DMS79 treated with DMSO at 0.1 percent for 48 hours (cell line): ENCODE measurements at places on chromosomes 16 and 17.

- no peak for DNase-seq
Measured at GRCh38 chr16:55678161-55678821, 22.5 kb downstream of the SLC6A2 start.

GRCh38 chr17:61412860-61413660 lies 13.4 kb downstream of the TBX2 start:
- peak; percentile 10 for DNase-seq

GRCh38 chr17:5584383-5585286 lies at the start of gene NLRP1:
Gene NLRP1 (minus strand): TSS chr17:5584509. CDS start chr17:5583957, 552 bp downstream.
- DNase-seq, result peak; percentile 86

DNA sequence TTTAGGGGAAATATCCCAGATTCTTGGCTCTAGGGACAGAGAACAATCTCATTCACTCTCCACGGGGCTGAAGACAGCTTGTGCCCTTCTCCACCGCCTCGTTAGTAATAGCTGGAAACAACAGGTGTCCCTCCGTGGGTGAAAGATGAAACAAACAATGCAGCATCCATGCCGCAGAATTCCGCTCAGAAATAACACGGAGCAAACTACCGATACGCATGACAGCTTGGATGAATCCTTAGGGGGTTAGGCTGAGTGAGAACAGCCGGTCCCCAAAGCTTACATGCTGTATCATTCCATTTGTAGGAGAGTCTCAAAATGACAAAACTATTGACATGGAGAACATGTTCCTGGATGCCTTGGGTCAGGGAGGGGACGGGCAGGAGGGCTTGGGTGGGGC lies 29.4 kb upstream of the CACNG1 start:
- no peak for DNase-seq

- DNase-seq, result no peak
Measured at GRCh38 chr17:78384479-78385175, 6.2 kb downstream of the PGS1 start.

DNA sequence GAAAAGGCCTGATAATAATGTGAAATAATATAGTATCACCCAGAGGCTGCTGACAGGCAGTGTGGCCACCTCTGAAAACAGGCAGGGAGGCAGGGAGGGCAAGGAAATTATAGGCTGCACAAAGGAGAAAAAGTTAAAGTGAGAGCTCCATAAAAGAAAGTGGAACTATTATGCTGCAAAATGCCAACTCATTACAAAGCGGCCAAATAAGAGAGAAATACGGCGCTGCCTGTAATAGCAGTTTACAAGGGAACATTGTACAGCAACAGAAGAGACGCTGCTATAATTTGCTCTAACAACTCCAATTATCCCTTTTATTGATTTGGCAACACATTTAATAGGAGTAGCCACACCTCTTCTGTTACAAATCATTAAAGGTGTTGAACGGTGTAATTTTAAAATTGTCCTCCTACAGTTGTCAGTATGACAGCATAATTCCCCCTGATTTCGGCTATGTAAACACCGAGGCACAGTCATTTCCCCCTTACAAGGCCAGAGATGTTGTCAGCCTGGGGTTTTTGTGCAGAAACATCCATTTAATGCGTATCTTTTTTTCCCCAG lies 120.3 kb downstream of the MRM1 start:
- DNase-seq, result peak; percentile 37

DNA sequence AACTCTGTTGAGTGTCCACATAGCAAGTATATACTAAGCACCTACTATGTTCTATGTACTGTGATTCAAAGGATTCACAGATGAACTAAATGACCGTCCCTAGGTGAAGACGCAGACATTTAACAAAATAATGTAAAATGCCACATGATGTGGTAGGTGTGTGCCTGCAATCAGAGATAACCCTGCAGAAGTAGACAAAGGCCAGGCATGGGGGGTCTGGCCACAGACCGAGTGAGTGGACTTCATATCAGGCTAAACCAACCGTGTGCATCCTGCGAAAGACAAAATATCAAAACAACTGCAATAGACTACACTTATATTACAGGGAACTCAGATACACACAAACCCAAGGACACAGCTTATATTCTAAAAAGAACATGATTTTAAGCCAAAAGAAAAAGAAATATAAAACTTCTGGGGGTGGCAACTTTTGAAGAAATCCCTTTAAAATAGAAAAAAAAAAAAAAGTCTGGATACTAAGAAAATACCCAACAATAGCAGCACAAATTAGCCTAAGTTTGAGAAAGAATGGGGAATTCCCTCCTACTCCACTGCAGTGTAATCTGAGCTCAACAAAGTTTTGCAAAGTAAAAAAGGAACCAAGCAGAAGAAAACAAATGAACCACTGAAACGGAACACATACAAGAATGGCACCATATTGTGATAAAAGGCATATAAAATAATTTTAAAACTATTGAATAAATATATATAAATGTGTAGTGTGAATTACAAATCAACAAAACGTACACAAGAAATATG lies 12.3 kb downstream of the HSDL1 start:
- no peak for DNase-seq

- DNase-seq, result peak; percentile 8
Measured at GRCh38 chr16:9091867-9092281, 430 bp downstream of the HAPSTR1 start.

- DNase-seq, result no peak
Measured at GRCh38 chr17:51346218-51346982, 86.1 kb downstream of the UTP18 start.

GRCh38 chr17:42124256-42124655 lies 1.7 kb downstream of the HSPB9 start:
- DNase-seq, result no peak

DNA sequence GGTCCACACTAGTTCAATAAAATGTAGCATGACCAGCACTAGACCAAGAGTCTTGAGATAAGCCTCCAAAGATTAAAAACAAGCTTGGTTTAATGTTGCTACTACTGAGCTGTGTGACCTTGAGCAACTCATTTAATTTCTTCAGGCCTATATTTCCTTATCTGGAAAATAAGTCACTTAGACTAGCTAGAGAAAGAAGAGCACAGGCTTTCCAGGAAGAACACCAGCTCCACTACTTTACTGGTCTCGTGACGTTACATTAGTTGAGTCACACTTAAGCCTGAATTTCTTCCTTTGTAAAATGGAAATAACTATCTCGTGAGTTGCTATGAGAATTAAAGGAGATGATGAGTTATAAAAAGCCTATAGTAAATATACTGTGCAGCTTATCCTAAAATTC lies 5.4 kb downstream of the HELZ start:
- DNase-seq, result no peak

- no peak for DNase-seq
Measured at GRCh38 chr16:87028481-87029320, 288.5 kb downstream of the C16orf95 start.

- DNase-seq, result no peak
Measured at GRCh38 chr16:13953501-13953900, 33.5 kb downstream of the ERCC4 start.

- DNase-seq, result no peak
Measured at GRCh38 chr16:85248857-85249256, 136.6 kb upstream of the CIBAR2 start.

DNA sequence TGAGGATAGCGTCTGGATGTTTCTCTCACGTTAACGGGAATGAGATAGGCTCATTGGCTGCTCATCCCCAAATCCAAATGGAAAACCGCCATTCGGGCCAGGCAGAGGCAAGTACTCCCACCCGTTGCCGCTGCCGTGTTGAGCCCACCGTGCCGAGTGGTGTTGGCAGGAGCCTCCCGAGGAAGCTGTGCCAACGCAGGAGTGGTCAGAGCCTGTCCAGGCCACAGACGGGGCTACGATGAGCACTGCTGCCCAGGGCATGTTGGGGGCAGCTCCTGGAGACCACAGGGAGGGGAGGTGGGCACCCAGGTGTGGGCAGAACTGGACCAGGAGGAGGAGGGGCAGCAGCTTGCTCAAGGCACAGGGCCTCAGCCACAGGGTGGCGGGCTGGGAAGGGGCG lies 72.0 kb downstream of the KLHDC4 start:
- no peak for DNase-seq
